ENCODE measurements at places on chromosomes 13 and 19.
A peak's percentile ranks its signal among the peaks of the same experiment; 100 is the strongest.

DNA sequence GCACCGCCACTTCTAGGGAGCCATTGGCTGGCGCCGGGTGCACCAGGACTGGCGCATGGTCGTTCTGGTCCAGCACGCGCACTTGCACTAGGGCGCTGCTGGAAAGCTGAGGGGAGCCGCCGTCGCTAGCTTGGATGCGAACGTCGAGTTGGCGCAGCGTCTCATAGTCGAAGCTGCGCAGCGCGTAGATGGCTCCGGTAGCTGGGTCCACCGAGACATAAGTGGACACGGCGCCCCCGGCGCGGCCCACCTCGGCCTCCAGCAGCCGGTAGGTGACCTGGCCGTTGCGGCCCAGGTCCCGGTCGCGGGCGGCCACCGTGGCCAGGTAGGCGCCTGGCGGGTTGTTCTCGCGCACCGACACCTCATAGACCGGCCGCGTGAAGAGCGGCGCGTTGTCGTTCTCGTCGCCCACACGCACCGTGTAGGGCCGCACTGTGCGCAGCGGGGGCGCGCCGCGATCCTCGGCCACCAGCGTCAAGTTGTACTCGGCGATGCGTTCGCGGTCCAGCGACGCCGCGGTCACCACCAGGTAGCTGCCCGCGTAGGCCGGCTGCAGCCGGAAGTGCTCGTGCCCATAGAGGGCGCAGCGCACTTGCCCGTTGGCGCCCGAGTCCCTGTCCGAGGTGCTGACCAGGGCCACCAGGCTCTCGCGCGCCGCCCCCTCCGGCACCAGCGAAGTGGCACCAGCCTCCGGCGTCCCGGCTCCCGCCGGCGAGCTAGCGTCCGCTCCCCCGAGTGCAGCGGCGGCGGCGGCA lies 1.7 kb downstream of the PCDH8 start:
- DNase-seq = peak; percentile 96

DNA sequence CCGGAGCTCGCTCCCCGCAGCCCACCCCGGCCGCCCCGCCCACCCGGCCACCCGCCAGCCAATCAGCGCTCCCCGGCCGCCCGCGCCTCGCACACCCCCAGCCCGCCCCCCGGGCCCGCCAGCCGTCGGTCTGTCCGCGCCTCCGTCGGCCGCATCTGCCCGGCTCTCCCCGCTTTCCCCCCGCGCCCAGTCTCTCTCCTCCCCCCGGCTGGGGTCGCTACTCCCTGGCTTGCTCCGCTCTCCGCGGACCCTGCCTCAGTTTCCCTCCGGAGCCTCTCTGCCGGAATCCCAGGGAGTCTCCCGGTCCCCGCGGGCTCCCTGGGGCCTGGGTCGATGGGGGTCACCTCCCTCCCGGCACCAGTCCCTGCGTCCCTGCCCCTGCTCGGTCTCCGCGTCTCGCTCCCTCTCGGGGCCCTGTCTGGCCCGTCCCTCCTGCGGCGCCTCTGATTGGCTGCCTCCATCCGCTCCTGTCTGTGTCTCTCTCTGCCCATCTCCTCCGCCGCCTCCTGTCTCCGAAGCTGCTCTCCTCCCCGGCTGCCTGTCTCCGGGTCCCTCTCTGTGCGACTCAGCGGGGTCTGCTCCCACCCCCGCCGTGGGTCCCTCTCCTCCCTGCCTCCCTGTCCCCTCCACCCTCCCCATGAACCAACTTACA lies 484 bp downstream of the IL11 start:
- DNase-seq = peak; percentile 95

- DNase-seq = no peak
Measured at GRCh38 chr13:109816112-109816807, 29.9 kb upstream of the IRS2 start.

DNA sequence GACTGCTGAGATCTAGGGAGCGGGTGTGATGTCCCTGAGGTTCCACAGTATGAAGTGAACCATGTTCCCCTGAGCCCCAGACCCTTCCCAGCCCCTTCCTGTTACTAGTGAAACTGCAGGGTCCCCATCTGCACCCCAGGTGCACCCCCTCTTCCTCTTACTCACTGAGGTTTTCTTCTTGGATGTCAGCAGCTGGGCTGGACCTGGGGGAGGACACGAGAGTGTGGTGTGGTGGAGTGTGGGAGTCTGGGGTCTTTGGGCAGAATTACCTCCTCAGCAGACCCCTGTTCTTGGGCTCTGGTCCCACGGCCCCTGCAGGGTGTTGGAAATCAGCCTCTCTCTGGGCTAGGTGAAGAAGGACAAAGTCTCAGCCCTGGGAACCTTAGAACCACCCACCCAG lies 3.3 kb upstream of the LILRA6 start:
- peak; percentile 15 for DNase-seq

- no peak for DNase-seq
Measured at GRCh38 chr19:19461306-19461670, 54.1 kb downstream of the TSSK6 start.

- DNase-seq = no peak
Measured at GRCh38 chr13:42239644-42240043, 32.3 kb upstream of the AKAP11 start.

GRCh38 chr19:6761053-6761676 lies 6.1 kb downstream of the SH2D3A start:
- DNase-seq = peak; percentile 73

DNA sequence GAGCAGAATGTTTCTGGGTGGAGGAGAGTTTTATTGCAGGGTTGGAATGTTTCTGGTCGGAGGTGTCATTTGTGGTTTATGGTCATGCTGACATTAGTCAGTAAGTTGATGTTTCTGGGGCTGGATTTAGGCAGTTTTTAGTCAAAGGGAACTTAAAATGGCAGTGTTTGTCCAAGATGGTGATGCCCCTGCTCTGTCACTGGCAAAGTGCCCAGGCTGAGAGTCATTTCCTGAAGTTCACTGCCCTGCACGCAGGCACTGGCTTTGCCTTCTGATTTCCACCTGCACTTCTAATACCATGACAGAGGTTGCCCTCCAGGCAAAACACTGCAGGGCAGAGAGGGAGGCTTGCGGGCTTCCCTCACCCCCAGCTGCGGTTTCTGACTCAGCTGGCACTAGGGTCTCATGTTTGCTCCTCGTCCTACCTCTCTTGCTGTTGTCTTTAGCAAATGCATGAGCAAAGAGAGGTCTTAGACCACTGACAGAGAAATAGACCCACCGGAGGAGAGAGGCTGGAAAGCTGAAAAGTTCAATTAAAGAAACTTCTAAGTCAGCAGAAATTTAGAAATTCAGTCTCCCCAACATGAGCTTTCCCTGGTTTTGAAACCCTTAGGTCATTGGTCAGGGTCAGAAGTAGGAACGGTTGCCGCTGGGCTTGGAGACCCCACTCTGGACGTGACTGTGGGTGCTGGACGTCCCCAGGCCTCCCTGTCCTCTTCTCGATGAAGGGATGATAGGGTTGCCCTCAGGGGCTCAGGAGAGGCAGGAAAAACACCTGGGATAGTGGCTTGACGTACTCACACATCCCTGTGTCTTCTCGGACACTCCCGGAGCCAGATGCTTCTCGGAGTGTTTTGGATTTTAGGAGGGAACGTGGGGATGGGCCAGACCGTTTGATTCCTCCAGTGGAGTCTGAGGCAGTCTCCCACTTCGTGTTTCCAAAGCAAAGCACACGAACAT lies 26.3 kb downstream of the TMEM255B start:
- DNase-seq = peak; percentile 24

DNA sequence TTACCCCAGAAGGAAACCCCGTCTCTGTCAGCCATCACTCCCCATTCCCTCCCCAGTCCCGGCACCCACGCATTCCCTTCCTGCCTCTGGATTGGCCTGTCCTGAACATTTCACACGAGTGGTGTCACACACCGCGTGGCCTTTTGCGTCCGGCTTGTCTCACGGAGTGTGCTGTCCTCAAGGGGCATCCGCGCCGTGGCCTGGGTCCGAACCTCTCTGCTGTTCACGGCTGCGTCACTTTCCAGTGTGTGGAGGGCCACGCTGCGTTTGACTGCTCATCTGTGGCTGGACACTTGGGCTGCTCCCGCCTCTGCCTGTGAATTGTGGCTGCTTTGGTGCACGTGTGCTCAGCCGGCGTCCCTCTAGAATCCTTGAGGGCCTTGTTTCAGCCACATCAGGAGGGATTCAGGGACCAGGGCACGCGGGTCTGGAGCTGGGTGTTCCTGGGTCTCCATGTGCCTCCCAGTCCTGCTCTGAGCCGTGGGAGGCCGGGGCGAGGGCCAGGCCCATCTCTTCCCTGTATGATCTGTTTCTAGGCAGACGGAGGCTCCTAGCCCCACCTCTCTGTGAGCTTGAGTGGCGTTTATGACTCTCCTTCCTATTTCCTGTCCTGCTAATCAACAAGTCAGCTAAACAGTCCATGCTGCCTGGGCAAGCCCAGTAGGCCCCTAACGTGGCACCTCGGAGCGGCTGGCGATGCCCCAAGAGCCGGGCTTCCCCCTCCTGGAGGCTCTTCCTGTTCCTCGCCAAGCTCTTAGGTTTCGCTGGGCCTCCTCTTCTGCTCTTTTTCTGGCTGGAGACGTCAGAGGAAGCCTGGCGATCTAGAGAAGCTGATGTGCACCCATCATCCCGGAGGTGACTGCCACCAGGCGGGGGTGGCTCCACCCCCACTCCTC lies 8.1 kb downstream of the STK11 start:
- no peak for DNase-seq

DNA sequence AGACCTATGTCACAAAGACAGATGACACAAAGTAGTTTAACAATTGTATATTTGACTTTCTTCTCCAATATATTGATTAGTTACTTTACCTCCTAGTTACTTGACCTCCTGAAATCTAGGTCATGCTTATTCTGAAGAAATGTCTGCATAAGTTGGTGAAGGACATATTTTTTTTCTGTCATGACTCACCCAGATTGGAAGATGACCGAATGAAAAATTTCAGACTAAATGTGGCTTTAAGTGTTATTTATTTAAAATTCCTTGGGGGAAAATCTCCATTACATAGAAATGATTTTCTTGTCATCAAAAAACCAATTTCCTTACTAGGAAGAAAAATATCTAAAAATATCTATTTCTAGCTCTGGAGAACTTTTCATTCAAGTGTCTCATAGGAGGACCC lies 217.1 kb downstream of the POSTN start:
- DNase-seq = no peak

DNA sequence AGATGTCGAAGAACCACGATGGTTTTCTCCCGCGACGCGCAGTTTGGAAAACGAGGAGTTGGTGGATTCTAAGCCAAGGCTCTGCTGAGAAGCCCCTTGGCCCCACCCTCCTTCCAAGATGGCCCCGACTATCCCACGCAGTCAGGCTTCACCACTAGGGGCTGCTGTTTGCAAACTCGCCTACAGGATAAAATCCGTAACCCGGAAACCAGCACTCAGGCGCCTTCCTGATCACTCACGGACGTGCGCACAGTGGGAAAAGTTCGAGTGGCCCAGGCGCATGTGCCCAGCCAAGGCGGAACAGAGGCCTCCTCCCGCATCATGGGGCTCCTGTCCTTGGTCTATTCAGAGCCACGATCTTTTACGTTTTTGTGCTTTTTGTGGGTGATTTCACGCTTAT lies 19.2 kb upstream of the UQCR11 start:
- peak; percentile 94 for DNase-seq

DNA sequence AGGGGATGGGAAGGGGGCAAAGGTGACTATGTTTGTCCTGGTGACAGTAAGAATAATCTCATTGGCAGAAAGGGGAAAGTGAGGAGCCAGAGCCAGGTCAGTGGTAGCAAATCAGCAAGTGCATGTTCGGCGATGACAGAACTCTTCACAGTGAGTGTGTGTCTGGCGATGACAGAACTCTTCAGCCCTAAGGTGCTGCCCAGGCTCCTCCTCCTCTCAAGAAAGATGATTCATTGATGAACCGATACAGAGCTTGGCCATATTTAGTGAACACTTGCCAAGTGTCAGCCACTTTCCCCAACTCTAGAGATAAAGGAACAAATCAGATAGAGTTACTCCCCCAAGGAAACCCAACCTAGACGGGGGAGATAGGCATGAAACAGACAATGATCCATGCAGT lies 199.3 kb upstream of the UBL3 start:
- no peak for DNase-seq

DNA sequence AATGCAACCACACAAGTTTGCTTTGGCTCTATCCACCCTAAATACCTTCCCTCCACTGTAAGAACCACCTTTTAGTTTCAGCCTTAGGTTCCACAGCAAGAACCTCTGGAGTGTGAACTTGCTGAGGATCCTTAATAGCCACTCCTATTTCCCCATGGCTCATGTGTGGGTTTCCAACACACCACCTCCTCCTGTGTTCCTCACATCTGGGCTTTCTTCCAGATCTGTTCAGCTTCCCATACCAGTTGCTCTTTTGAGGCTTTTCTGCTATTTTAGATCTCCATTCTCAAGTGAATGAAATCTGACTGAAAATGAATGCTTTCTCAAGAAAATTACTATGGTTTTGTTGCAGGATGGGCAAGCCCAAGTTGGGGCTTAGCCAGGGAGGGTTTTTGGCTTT lies 104.8 kb upstream of the MIR17HG start:
- no peak for DNase-seq

DNA sequence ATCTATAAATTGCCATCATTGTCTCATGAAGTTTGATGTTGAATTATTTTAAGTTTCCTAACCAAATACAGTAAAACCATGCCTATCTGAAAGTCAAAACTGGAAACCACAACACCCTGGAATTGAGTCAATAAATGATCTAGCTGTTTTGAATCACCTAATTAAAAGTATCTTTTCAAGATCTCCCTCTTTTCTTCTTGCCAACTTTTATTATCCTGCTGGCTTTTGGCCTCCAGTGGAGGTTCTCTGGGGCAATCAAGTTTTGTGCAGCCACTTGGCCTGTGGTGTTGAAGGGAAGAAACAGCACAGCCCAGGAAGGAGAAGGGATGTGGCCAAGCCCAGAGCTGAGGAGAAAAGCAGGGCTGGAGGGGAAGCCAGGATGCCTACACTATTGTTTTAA lies 255.4 kb downstream of the COG6 start:
- no peak for DNase-seq

- no peak for DNase-seq
Measured at GRCh38 chr13:100824366-100824765, 149.8 kb upstream of the TMTC4 start.

- DNase-seq = no peak
Measured at GRCh38 chr19:7456964-7457541, 31.8 kb downstream of the PEX11G start.

DNA sequence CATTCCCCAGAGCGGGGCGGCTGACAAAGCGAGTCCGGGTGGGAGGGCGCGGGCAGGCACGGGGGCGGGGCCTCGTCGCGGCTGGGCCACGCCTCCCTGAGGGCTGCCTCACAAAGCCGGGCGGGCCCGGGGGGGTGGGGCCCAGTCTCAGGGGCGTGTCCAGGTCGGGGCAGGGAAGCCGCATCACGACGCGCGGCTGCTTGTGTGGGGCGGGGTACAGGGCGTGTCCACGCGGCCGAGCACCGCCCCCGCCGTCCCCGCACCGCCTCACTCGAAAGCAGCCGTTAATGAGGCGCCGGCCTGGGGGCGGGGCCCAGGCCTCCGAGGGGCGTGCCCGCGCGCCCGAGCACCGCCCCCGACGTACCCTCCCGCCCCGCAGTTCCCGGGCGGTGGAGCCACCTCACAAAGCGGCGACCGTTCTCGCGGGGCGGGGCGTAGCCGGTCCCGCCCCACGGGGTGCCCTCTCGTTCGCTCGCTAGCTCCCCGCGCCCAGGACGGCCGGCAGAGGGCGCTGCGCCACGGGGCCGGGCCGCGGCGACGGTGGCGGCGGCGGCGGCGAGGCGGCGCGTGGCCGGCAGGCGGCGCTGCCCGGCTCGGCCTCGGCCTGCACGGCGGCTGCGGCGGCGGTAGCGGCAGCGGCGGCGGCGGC lies at the start of gene CARM1:
CARM1 (plus strand) TSS at position 599 of the 649 bp plus-strand sequence. CDS start 150 bp downstream, outside the sequence.
- DNase-seq = peak; percentile 100

All from endodermal cell (in vitro differentiated cells).